A549 treated with Mapracorat at 1 μM for 4 hours (cell line): ENCODE measurements at places on chromosomes 7 and 10. TPM values are rescaled to one million over a fixed set of nuclear protein-coding genes. Genes with fewer than 3 reads are reported as not detected.

Gene COL13A1
- total RNA-seq: 0.11 to 0.26 TPM (median 0.24 TPM) in 4 of 5 replicates, not detected in the other

Gene WIPF3
- 0.39 to 0.71 TPM (median 0.56 TPM) in 5 replicates for total RNA-seq

Gene TRPV5
- total RNA-seq: not detected in 5 replicates

Gene AKR1C8
- 0.14 to 0.27 TPM in 2 of 5 replicates, not detected in the others for total RNA-seq

Gene SRGN
- 75.6 to 114 TPM (median 79.1 TPM) in 5 replicates for total RNA-seq

Gene CLRN3
- not detected in 5 replicates for total RNA-seq

Gene FMC1
- 12.9 to 39.4 TPM (median 32.6 TPM) in 5 replicates for total RNA-seq

Gene ACTA2
- 16.9 to 20.8 TPM (median 18.2 TPM) in 5 replicates for total RNA-seq

Gene PVRIG
- total RNA-seq: not detected in 5 replicates

Gene PRKG1
- not detected in 5 replicates for total RNA-seq

Gene FKBP6
- total RNA-seq: not detected in 5 replicates
